ENCODE measurements at places on chromosomes 16 and 17.

DNA sequence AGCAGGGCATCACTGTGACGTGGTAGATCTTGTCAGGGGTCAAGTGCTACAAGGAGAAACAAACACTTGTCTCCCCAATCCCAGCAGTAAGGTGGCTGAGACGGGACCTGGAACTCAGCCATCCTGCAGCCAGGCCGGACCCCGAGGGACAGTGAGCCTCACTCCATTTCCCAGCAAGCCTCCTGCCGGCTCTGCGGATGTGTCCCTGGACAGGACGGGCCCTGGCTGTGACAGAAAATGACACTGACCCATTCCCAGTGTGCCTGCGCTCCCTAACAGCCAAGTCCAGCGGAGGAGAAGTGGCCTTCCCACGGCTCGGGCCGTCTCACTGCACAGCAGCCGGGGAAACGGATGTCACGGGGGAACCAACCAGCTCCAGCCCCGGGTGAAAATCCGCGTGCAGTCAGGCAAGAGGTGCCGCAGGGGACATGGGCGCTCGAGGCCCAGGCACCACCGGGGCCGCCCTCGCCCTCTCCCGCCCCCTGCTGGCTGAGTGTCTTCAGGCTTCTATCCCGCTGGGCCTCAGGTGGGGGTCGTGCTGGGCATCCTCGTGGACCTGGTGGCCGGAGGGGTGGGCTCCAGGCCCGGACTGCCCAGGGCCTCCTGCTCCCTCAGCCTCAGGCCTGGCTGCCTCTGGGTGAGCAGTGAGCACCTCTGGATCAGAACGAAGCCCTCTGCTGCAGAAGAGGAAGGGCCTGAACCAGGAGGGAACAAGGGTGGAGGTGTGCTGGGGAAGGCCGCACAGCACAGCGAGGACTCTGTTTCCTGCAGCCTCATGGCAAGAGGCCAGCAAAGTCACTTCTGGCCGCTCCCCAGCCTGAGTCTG lies 6.7 kb downstream of the HAGHL start:
- no peak overlapping the region for H3K27ac ChIP-seq
- no peaks in the 10 kb centered on the region for H3K27me3 ChIP-seq
- no peak for DNase-seq
- no peaks in the 10 kb centered on the region for H3K4me1 ChIP-seq
- H3K4me3 ChIP-seq, result no peak overlapping the region

DNA sequence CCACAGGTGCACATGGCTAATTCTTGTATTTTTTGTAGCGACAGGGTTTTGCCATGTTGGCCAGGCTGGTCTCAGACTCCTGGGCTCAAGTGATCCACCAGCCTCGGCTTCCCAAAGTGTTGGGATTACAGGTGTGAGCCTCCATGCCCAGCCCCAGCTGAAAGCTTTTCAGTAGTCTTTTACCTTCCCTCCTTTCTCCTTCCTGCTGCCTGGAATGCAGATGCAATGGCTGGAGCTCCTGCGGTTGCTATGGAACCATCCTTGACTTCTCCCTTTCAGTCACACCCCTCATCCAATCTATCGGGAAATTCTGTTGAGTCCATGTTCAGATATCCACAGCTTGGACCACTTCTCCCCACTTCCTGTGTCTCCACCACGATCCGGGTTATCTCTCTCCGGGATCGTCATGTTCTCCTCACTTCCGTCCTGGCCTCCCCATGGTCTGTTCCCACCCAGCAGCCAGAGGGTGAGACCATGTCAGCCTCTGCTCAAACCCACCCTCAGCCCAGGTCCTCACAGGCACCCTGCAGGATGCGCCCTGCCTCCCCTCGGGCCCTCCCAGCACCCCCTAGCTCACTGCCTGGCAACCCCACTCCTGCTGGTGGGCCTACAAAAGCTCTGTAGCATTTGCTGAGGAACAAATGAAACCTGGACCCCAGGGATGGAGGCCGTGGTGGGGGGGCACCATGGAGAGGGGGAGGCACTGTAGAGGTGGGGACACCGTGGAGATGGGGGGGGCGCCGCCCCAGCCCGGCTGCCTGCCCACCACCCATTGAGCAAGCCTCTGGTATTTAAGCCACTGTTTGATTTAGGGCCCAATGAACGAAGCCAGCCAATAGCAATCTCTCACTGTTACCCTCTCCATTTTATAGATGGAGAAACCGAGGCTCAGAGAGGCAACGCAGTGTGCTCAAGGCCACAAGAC lies 12.8 kb upstream of the SLC38A10 start:
- no peaks in the 10 kb centered on the region for H3K36me3 ChIP-seq
- H3K27ac ChIP-seq, result no peak overlapping the region
- DNase-seq, result no peak
- H3K4me3 ChIP-seq, result no peak overlapping the region
- H3K4me1 ChIP-seq, result no peaks in the 10 kb centered on the region
- peaks cover 55% of the 10 kb centered on the region for H3K27me3 ChIP-seq

DNA sequence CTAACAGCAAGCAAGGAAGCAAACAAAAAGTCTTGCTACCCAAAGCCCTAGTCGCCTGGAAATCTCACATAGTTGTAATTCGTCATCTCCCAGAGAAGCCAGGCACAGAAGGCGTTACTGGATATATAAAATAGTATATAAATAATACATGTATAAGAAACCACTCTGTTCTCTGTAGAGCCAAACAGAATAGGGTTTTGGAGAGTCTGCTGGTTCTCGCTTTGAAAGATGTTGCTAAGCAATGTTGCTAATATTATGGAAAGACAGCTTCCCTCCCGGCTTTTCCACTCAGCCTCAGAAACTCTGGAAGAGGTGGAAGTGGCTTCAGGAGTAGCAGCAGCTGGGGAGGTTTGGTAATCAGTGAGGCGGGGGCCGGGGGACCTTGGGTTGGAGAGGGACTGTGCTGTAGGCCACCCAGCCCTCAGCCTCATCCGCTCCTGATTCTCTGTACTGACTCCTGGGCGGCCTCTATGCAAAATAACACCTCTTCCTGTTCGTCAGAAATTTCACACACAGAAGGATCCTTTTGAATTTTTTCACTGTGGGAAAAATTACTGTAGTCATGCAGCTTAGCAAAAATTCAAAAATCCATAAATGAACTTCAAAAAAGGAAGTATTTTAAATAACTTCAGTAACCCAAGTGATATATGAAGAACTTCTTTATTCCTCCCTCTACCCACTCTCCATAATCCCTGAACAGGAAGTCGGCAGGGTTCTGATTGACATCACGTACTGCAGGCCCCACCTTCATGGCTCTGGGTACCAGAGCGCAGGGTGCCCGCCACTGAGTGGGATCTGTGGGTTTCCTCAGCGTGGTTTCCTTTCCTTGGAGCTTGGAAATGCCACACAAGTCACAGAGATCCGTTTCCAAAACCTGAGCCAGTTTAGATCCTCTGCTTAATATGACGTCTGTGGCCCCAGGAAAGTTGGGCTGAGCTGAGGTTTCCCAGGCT lies 51.4 kb downstream of the RAP1GAP2 start:
- no peak overlapping the region for H3K27ac ChIP-seq
- no peaks in the 10 kb centered on the region for H3K27me3 ChIP-seq
- no peak for DNase-seq
- H3K4me1 ChIP-seq, result no peaks in the 10 kb centered on the region

DNA sequence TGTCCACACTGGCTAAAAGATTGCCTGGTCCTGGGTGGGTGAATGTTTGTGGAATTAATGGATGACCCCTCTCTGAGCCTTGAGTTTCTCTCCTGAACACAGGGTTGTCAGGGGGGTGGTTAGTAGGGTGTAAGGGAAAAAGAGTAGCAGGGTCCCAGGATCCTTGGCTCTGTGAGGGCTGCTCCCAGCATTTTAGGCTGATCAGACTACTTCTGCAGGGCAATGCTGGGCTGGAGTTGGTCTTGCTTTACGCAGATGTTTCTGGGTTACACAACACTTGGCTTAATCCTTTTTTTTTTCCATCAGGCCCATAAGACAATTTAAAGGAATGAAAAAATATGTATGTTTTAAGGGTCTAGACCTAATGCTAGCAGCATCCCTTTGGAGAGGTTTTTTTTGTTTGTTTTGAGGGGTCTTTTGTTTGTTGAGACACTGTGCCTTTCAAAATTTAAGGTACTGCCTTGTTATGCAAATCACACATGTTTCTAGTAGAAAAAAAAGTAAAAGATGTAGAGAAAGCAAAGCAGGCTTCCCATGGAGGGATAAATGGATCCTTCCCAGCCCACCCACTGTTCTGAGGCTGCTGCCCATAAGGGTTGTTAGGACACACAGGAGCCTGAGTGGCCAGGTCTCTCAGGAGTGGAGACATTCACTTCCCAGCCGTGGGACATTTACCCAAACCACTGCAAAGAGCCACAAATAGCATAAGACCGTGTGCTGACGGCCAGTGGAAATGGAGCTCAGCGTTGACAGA lies 225.6 kb upstream of the HSBP1 start:
- H3K27ac ChIP-seq, result no peak overlapping the region
- no peaks in the 10 kb centered on the region for H3K4me1 ChIP-seq
- DNase-seq, result no peak
- no peaks in the 10 kb centered on the region for H3K27me3 ChIP-seq
- H3K4me3 ChIP-seq, result no peak overlapping the region
- H3K36me3 ChIP-seq, result no peaks in the 10 kb centered on the region

- no peaks in the 10 kb centered on the region for H3K36me3 ChIP-seq
- peaks cover 39% of the 10 kb centered on the region for H3K4me1 ChIP-seq
- no peak for DNase-seq
- no peaks in the 10 kb centered on the region for H3K27me3 ChIP-seq
These were observed at the start of gene CHST6 for GRCh38 chr16:75495076-75495674. CHST6 (minus strand) TSS chr16:75495441; CDS start chr16:75479828, 15,613 bp downstream.

- H3K27me3 ChIP-seq, result peaks cover 48% of the 10 kb centered on the region
- no peaks in the 10 kb centered on the region for H3K36me3 ChIP-seq
- no peak overlapping the region for H3K27ac ChIP-seq
- H3K4me1 ChIP-seq, result no peaks in the 10 kb centered on the region
These were observed 1.1 kb downstream of the SEZ6L2 start for GRCh38 chr16:29898135-29898803.

DNA sequence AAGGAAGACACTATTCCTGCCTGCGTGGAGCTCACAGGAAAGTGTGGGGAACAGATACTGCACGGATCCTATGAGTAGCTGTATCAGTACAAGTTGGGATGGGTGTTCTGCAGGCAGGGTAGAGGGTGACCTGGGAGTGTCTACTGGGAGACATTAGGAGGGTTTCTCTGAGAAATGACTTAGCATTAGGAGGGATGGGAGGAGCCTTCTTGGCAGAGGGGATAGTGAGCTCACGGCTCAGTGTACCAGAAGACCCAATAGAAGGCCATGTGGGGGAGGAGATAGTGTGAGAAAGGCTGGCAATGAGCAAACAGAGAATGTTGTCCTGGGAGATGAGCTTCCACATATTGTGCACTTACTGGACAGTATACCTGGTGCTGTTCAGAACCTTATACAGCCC lies 109.1 kb downstream of the MSI2 start:
- H3K36me3 ChIP-seq, result no peaks in the 10 kb centered on the region
- no peak overlapping the region for H3K27ac ChIP-seq
- H3K4me1 ChIP-seq, result peaks cover 11% of the 10 kb centered on the region
- no peak overlapping the region for H3K4me3 ChIP-seq
- H3K27me3 ChIP-seq, result no peaks in the 10 kb centered on the region
- no peak for DNase-seq

DNA sequence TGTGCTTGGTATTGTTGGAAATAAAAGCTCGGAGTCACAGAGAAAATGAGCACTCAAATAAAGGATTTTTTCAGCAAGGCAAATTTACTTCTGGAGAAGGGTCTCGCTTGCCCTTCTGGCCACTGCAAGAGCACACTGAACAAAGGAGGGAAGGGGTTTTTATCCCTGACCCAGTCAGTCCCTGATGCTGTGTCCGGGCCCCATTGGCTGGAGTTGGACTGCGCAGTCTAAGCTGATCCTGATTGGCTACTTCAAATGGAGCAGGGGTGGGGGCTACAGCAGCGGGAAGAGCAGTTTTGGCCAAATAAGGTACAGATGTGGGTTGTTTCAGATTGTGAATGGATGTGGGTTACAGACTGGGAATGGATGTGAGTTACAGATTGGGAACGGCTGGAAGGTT lies 4.3 kb upstream of the NLRP1 start:
- peaks cover 11% of the 10 kb centered on the region for H3K27me3 ChIP-seq
- H3K27ac ChIP-seq, result no peak overlapping the region
- no peak for DNase-seq

DNA sequence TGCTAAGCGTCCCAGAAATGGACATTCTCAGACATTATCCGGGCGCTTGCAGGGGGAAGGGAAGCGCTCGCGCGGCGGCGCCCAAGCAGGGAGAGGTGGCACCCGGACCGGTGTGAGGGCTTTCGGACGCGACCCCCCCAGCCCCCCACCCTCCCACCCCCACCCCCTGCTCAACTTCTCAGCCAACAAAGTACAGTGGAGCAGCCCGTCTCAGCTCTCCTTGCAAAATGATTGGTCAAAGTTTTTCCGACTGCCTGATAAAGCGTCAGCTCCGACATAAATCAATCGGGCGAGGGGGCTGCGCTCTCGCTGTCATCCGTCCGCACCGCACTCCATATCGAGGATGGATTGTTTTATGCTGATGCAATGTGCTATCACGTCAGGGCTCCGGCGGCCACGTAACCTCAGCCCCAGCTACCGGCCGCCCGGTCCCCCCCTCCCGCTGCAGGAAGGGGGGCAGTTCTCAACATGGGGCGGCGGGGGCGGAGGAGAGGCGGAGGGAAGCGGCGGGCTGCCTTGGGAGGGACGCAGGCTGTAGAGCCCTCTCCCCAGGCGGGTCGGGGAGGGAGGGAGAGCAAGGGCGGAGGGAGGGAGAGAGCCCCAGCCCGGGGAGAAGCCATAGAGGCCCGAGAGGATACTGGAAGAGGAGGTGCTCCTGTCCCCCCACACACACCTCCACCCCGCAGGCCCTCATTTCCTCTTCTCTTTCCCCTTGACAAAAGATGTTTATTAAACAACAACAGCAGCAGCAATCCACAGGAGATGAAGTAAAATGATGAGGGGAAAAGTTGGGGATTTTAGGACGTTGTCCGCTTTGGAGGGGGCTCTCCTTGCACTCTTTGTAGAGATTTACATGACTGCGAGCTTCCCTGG lies at the start of gene HOXB9:
HOXB9 (minus strand) TSS at position 114 of the 873 bp plus-strand sequence; CDS start at position 25, 89 bp downstream.
- H3K27ac ChIP-seq, result no peak within 1 kb of the TSS
- H3K36me3 ChIP-seq, result no peaks in the 10 kb centered on the region
- no peak for DNase-seq
- H3K27me3 ChIP-seq, result peaks cover 99% of the 10 kb centered on the region
- H3K4me1 ChIP-seq, result peaks cover 25% of the 10 kb centered on the region
- H3K4me3 ChIP-seq, result peak within 1 kb of the TSS; percentile 27

- no peaks in the 10 kb centered on the region for H3K27me3 ChIP-seq
- H3K4me1 ChIP-seq, result peaks cover 22% of the 10 kb centered on the region
- peak; percentile 95 for DNase-seq
These were observed 561 bp downstream of the ZNF423 start for GRCh38 chr16:49855280-49855821.

Data from tibial artery (tissue), 4 donors.